Uterus (tissue), 4 donors: ENCODE measurements at places on chromosomes 13 and 19. TPM values are rescaled to one million over a fixed set of nuclear protein-coding genes. Genes with fewer than 3 reads are reported as not detected.

GRCh38 chr19:30649934-30650614 lies 277.9 kb downstream of the ZNF536 start:
- no peak overlapping the region for H3K4me3 ChIP-seq
- no peak for DNase-seq
- H3K4me1 ChIP-seq = no peaks in the 10 kb centered on the region
- H3K36me3 ChIP-seq = no peaks in the 10 kb centered on the region

DNA sequence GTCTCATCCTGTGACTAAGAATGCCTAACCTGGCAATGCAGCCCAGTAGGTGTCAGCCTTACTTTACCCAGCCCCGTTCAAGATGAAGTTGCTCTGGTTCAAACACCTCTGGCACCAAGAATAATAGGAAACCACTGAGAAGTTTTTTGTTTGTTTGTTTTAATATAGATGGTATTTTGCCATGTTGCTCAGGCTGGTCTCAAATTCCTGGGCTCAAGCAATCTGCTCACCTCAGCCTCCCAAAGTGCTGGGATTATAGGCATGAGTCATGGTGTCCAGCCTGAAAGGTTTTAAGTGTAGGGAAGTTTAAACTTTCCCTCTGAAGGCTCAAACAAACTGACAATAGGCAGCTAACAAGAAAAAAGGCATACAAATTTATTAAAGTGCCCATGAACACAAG lies 51.2 kb upstream of the ABCC4 start:
- H3K27ac ChIP-seq = no peak overlapping the region
- no peaks in the 10 kb centered on the region for H3K4me1 ChIP-seq
- no peaks in the 10 kb centered on the region for H3K27me3 ChIP-seq
- no peak overlapping the region for H3K4me3 ChIP-seq
- DNase-seq = no peak
- H3K36me3 ChIP-seq = no peaks in the 10 kb centered on the region

DNA sequence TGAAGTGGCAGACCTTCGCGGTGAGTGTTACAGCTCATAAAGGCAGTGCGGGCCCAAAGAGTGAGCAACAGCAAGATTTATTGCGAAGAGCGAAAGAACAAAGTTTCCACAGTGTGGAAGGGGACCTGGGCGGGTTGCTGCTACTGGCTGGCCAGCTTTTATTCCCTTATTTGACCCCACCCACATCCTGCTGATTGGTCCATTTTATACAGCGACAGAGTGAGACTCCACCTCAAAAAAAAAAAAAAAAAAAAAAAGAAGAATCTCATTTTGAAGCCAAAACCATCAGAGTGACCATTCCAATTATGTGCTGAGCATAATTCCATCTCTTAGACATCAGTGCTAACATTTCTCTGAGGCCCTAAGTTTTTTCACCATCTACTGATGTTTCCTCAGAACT lies 1.9 kb upstream of the ZNF552 start:
- no peak overlapping the region for H3K27ac ChIP-seq
- H3K4me1 ChIP-seq = no peaks in the 10 kb centered on the region
- no peak overlapping the region for H3K4me3 ChIP-seq
- H3K36me3 ChIP-seq = no peaks in the 10 kb centered on the region
- no peak for DNase-seq

- H3K27ac ChIP-seq = no peak overlapping the region
- H3K4me1 ChIP-seq = no peaks in the 10 kb centered on the region
- no peak for DNase-seq
Measured at GRCh38 chr19:48603449-48603848, 3.1 kb upstream of the SPACA4 start.

- no peak overlapping the region for H3K27ac ChIP-seq
- H3K27me3 ChIP-seq = no peaks in the 10 kb centered on the region
- H3K4me1 ChIP-seq = no peaks in the 10 kb centered on the region
- H3K36me3 ChIP-seq = no peaks in the 10 kb centered on the region
- no peak overlapping the region for H3K4me3 ChIP-seq
Measured at GRCh38 chr13:46961719-46962118, 64.9 kb upstream of the HTR2A start.

- H3K4me3 ChIP-seq = no peak overlapping the region
- no peak overlapping the region for H3K27ac ChIP-seq
- no peaks in the 10 kb centered on the region for H3K4me1 ChIP-seq
- H3K36me3 ChIP-seq = no peaks in the 10 kb centered on the region
Measured at GRCh38 chr13:31351376-31351775, 151.6 kb downstream of the B3GLCT start.

DNA sequence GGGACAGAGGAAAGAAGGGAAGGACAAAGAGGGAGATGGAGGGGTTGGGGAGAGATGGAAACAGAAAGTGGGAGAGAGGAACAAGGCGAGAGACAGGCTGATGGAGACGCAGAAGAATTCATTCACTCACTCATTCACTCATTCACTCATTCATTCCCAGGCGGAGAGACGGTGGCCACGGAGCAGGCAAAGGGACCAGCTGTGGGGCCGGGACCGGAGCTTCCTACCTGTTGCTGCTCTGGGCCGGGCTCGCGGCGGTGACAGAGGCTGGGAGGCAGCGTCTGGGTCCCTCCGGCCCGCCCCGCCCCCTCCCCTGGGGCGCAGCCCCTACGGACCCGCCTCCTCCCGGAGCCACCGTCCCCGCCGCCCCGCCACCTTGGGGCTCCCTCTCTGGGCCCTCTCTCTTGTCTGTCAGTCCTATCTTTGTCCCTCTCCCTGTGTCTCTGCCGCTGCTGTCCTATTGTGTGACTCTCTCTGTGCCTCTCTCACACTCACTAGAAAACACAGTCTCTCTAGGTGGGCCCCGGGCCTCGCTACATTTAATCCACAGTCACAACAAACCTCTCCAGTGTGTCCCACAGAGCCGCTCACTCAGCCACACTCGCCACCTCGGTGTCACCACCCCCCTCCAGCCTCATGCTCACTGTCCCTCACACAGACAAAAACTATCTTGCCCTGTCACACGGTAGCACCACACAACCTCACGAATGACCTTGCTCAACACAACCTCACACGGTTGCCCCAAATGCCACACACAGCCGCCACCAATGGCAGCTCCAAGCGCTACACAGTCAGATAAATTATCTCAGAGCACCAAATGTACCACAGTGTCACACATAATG lies at the start of gene GNG8:
Gene GNG8 (minus strand): TSS at position 283 of the 842 bp plus-strand sequence. CDS start 1,520 bp downstream, outside the sequence.
- no peaks in the 10 kb centered on the region for H3K4me1 ChIP-seq
- H3K36me3 ChIP-seq = no peaks in the 10 kb centered on the region
- H3K27ac ChIP-seq = no peak within 1 kb of the TSS
- H3K4me3 ChIP-seq = no peak within 1 kb of the TSS
- H3K27me3 ChIP-seq = no peaks in the 10 kb centered on the region

- no peak overlapping the region for H3K4me3 ChIP-seq
- H3K27me3 ChIP-seq = no peaks in the 10 kb centered on the region
- no peaks in the 10 kb centered on the region for H3K4me1 ChIP-seq
- no peak for DNase-seq
- H3K27ac ChIP-seq = peak overlapping the region; percentile 23
- H3K36me3 ChIP-seq = no peaks in the 10 kb centered on the region
Measured at GRCh38 chr13:75762076-75762937, 126.2 kb downstream of the LMO7 start.

DNA sequence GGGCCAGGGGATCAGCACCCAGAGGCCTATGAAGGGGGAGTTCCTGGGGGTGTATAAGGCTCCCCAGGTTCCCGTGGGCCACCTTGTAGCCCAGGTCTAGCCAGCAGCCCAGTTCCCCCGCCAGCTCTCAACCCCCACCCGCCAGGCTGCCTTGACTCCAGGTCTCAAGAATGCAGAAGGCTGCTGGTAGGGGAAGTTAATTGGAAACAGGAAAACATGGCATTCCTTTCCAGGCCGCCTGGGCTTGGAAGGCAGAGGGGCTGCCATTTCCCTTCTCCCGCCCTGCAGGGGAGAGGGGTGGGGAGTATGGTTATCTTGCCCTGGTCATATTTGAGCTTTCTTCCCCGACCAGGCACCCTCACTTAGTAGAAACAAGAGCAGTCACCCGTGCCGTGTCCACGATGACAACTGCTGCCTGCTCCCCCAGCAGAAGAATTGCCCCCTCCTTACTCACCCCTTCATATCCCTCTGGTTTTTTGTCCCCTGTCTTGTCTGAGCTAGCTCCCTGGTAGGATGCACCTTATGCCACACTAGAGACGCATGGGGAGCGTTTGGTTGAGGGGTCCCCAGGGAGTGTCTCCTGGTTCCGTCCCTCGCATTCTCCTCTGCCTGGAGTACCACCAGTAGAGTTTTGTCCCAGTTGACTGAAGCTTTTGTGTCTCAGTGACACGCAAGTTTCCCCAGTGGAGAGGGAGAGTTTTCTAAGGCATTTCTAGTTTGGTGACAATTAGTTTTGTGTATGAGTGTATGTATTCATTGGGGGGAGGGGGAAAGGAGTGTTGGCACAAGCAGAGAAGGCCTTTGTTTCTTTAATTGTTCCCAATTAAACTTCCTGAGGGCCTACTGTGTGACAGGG lies 4.5 kb downstream of the BICRA start:
- no peak overlapping the region for H3K4me3 ChIP-seq
- peak overlapping the region; percentile 70 for H3K27ac ChIP-seq
- no peaks in the 10 kb centered on the region for H3K27me3 ChIP-seq
- DNase-seq = no peak
- no peaks in the 10 kb centered on the region for H3K36me3 ChIP-seq
- H3K4me1 ChIP-seq = peaks cover 13% of the 10 kb centered on the region

GRCh38 chr13:23025864-23026608 lies 154.7 kb upstream of the SGCG start:
- no peak overlapping the region for H3K4me3 ChIP-seq
- DNase-seq = no peak
- H3K4me1 ChIP-seq = no peaks in the 10 kb centered on the region
- no peak overlapping the region for H3K27ac ChIP-seq
- no peaks in the 10 kb centered on the region for H3K27me3 ChIP-seq

DNA sequence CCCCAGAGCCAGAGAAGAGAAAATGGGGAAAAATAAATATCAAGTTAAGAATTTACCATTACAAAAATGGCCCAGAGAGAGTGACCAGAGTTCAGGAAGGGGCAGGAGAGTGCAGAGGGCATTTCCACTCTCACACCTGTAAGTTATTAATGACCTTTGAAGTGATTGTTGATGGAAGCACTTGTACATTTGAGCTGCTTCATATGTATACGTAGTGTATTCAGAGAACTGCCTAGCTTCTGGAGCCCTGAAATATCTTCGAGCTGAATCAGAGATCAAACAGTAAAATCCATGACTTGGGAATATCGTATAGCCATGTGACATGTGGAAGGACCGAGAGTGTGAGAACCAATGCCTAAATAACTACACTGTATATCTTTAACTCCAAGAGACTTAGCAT lies 49.2 kb upstream of the PCCA start:
- no peak overlapping the region for H3K4me3 ChIP-seq
- H3K4me1 ChIP-seq = no peaks in the 10 kb centered on the region
- no peak for DNase-seq
- H3K27ac ChIP-seq = no peak overlapping the region
- no peaks in the 10 kb centered on the region for H3K27me3 ChIP-seq

GRCh38 chr19:50423279-50424113 lies 4.8 kb downstream of the SPIB start:
- no peak overlapping the region for H3K27ac ChIP-seq
- no peaks in the 10 kb centered on the region for H3K36me3 ChIP-seq
- H3K4me3 ChIP-seq = no peak overlapping the region
- H3K27me3 ChIP-seq = no peaks in the 10 kb centered on the region
- no peak for DNase-seq

ZNF554 gene
- total RNA-seq = 3.1 TPM

PCSK4 gene
- 6.4 TPM for total RNA-seq

ANGPTL8 gene
- total RNA-seq = not detected

DNAAF3 gene
- total RNA-seq = 3.1 TPM

NALCN gene
- under 0.01 TPM for total RNA-seq

TTC9B gene
- total RNA-seq = not detected

CGB7 gene
- total RNA-seq = not detected

ZNF30 gene
- 4.5 TPM for total RNA-seq

MAU2 gene
- total RNA-seq = 32.4 TPM

ZNF382 gene
- total RNA-seq = 1.3 TPM

PRODH2 gene
- total RNA-seq = not detected

MAST3 gene
- total RNA-seq = 2.0 TPM
